Large intestine (tissue), 12 donors: ENCODE measurements at places on chromosomes 4 and X. TPM values are rescaled to one million over a fixed set of nuclear protein-coding genes. Genes with fewer than 3 reads are reported as not detected.
A peak's percentile ranks its signal among the peaks of the same experiment; 100 is the strongest.

GRCh38 chrX:153065389-153065788 lies 6.9 kb upstream of the PNMA6A start:
- H3K4me1 ChIP-seq = peaks cover 23% of the 10 kb centered on the region
- H3K27me3 ChIP-seq = no peaks in the 10 kb centered on the region
- peak; percentile 65 for DNase-seq
- no peak overlapping the region for H3K4me3 ChIP-seq

DNA sequence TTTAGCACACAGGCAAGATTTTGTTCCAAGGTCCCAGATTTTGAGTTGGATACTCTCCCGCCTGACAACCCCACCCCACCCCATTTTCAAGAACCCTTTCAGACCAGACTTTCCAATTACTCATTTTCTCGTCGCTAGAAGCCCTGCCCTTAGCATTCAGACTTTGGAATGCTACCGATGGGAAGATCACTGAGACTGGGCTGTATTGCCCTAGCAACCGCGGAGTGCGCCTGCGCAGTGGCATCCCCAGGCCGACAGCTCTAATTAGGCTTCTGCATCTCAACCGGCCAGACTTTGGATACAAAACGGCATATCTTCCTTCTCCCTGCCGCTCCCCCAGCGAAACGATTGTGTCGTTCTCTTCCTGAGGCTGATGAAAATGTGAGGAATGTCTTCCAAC lies 3.4 kb downstream of the MAGEE2 start:
- DNase-seq = peak; percentile 7
- no peaks in the 10 kb centered on the region for H3K36me3 ChIP-seq
- H3K27me3 ChIP-seq = no peaks in the 10 kb centered on the region
- no peaks in the 10 kb centered on the region for H3K4me1 ChIP-seq
- no peak overlapping the region for H3K27ac ChIP-seq
- H3K4me3 ChIP-seq = no peak overlapping the region

- no peak for DNase-seq
- no peak overlapping the region for H3K27ac ChIP-seq
Observed at GRCh38 chr4:11072463-11072862, 356.2 kb downstream of the HS3ST1 start.

DNA sequence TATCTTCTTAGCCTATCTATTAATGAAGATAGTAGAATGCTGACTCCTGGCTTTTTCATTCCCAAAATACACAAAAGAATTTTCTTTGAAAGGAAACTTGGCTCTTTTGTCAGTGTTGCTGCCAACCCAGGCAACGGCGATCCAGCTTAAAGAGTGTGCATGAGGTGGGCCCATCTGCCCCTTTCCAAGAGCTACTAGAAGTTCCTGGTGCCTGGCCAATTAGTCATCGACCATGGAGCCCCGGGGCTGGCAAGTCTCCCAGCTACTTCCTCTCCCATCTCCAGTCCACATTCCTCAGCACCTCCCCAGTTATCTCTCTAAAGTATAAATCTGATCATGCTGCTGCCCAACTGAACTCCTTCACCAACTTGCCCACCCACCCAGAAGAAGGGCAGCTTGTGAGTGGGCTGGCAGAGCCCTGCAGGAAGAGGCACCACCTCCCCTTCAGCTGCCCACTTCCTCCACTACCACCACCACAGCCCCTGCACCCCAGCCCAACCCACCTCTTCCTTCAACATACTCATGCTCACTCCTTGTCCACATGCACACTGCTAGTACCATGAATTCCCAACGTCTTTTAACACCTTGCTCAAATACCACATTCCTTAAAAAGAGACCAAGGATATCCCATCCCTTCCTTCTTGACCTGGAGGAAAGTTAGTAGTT lies 158.2 kb upstream of the MAP3K15 start:
- DNase-seq = no peak
- H3K36me3 ChIP-seq = no peaks in the 10 kb centered on the region
- no peak overlapping the region for H3K4me3 ChIP-seq

GRCh38 chr4:45482346-45482745 lies 641.5 kb downstream of the GABRG1 start:
- H3K27me3 ChIP-seq = no peaks in the 10 kb centered on the region
- no peaks in the 10 kb centered on the region for H3K4me1 ChIP-seq
- no peak overlapping the region for H3K4me3 ChIP-seq
- no peak overlapping the region for H3K27ac ChIP-seq
- H3K36me3 ChIP-seq = no peaks in the 10 kb centered on the region

GRCh38 chr4:53016099-53016820 lies 154.1 kb downstream of the RASL11B start:
- H3K27ac ChIP-seq = no peak overlapping the region
- peaks cover 40% of the 10 kb centered on the region for H3K4me1 ChIP-seq
- no peak overlapping the region for H3K4me3 ChIP-seq
- no peaks in the 10 kb centered on the region for H3K36me3 ChIP-seq
- DNase-seq = no peak
- H3K27me3 ChIP-seq = no peaks in the 10 kb centered on the region

DNA sequence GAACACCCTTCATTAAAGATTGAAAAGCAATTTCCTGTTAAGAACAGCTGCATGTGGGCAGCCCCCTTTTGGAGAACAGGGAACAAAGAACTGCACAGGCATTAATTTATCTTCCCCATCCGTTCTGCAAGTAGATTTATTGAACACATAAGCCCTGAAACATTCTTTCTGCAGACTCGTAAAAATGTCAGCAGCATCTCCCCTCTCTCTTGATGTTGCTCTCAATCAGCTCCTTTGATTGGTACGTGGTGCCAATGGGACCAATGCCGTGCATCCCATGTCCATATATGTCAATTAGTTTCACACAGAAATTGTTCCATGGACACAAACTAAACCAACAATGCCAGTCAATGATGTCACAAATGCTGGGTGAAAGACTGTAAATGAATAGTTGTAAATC lies 228.5 kb upstream of the RASGEF1B start:
- no peak for DNase-seq
- no peaks in the 10 kb centered on the region for H3K27me3 ChIP-seq
- no peak overlapping the region for H3K4me3 ChIP-seq
- no peaks in the 10 kb centered on the region for H3K36me3 ChIP-seq
- no peak overlapping the region for H3K27ac ChIP-seq

DNA sequence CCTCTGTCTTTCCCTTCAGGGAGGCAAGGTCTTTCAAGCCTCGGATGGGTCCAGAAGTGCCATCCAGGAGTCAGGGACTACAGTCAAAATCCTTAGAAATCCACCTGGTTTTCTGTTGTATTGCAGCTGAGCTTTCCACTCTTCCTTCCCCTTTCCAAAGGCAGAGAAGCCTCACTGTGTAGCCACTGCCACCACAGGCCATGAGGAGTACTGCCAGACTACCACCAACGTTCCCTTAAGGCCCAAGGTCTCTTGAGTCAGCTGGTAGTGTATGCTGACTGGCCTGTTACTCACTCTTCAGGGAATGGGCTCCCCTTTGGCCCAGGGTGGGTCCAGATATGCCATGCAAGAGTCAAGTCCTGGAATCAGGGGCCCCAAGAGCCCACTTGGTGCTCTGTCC lies 1454.1 kb downstream of the PCDH19 start:
- no peaks in the 10 kb centered on the region for H3K36me3 ChIP-seq
- no peaks in the 10 kb centered on the region for H3K4me1 ChIP-seq
- no peak overlapping the region for H3K4me3 ChIP-seq
- no peak for DNase-seq
- H3K27ac ChIP-seq = no peak overlapping the region

- peaks cover 9% of the 10 kb centered on the region for H3K4me1 ChIP-seq
- peak overlapping the region; percentile 14 for H3K4me3 ChIP-seq
- DNase-seq = peak; percentile 17
Observed at GRCh38 chr4:143700046-143700415, 444 bp downstream of the FREM3 start.

DNA sequence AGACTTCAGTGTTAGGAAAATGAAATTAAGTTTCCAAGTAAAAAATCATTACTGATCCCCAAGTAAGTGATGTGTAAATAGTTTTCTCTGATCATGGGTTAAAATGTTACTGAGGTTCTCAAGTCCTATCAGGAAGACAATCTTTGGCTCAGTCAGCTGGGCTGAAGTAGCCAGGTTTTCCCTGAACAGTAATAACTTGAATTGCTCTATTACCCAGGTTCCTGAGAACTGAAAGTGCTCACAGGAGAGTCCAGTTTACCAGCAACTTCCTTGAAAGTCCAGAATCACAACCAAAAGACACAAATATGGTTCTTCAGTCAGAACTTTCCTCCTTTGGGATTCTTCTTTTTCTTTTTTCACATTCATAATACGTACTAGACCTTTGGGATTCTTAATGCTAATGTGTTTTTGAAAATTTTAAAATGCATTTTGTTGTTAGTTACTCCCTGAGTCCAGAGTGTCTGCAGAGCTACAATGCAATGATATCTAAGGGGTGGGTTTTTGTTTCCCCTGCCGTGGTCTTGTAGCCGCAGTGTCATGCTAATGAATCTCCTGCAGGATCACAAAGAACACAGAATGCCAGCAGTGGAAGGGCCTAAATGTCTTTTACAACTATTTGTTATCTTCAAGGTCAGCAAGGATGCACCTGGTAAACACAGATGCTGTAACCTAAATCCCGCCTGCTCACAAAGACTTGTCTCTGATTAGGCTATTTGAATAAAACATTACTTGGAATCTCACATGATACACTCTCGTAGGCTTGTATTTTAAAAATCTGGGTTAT lies 439.8 kb upstream of the NR3C2 start:
- H3K36me3 ChIP-seq = no peaks in the 10 kb centered on the region
- no peak overlapping the region for H3K27ac ChIP-seq
- H3K27me3 ChIP-seq = no peaks in the 10 kb centered on the region
- DNase-seq = no peak
- H3K4me1 ChIP-seq = no peaks in the 10 kb centered on the region

- H3K27me3 ChIP-seq = no peaks in the 10 kb centered on the region
- H3K4me3 ChIP-seq = no peak overlapping the region
- no peaks in the 10 kb centered on the region for H3K36me3 ChIP-seq
- H3K27ac ChIP-seq = no peak overlapping the region
- no peak for DNase-seq
- no peaks in the 10 kb centered on the region for H3K4me1 ChIP-seq
Observed at GRCh38 chr4:119725011-119725410, 96.4 kb upstream of the PDE5A start.

GRCh38 chr4:55980725-55981124 lies 32.0 kb downstream of the CEP135 start:
- no peak overlapping the region for H3K4me3 ChIP-seq
- H3K27ac ChIP-seq = no peak overlapping the region
- H3K36me3 ChIP-seq = peaks cover 22% of the 10 kb centered on the region
- H3K27me3 ChIP-seq = no peaks in the 10 kb centered on the region
- no peak for DNase-seq

GRCh38 chr4:21697583-21697982 lies 251.0 kb downstream of the KCNIP4 start:
- no peak overlapping the region for H3K27ac ChIP-seq
- H3K27me3 ChIP-seq = no peaks in the 10 kb centered on the region
- H3K4me1 ChIP-seq = no peaks in the 10 kb centered on the region

DNA sequence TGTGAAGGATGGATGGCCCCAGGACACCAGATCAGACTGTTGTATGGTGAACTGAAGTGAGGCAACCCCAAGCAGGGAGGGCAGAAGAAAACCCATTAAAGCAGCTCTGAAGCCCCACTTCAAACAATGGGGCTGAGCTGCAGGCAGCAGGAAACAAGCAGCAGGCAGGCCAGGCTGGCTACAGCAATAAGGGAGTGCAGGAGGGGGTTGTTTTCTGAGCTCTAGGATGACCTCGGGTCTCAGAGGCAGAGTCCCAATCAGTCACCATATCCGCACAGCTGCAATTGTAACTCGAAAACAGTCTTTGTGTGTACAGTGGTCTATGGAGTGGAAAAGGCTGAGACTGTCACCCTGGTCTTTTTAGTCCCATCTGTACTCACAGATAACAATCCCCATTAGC lies 90.4 kb downstream of the COL4A6 start:
- no peak overlapping the region for H3K27ac ChIP-seq
- no peaks in the 10 kb centered on the region for H3K27me3 ChIP-seq
- no peaks in the 10 kb centered on the region for H3K4me1 ChIP-seq
- DNase-seq = no peak
- H3K4me3 ChIP-seq = no peak overlapping the region

- no peaks in the 10 kb centered on the region for H3K4me1 ChIP-seq
- no peak overlapping the region for H3K4me3 ChIP-seq
- peaks cover 5% of the 10 kb centered on the region for H3K36me3 ChIP-seq
- no peaks in the 10 kb centered on the region for H3K27me3 ChIP-seq
- DNase-seq = no peak
Observed at GRCh38 chr4:86948276-86948675, 13.5 kb downstream of the AFF1 start.

GRCh38 chr4:184329659-184330400 lies 112.2 kb upstream of the ENPP6 start:
- no peaks in the 10 kb centered on the region for H3K27me3 ChIP-seq
- H3K4me1 ChIP-seq = no peaks in the 10 kb centered on the region
- no peak overlapping the region for H3K4me3 ChIP-seq
- H3K27ac ChIP-seq = no peak overlapping the region
- no peaks in the 10 kb centered on the region for H3K36me3 ChIP-seq

GRCh38 chr4:152525878-152526277 lies 10.0 kb downstream of the FBXW7 start:
- H3K27ac ChIP-seq = no peak overlapping the region
- no peak overlapping the region for H3K4me3 ChIP-seq
- H3K36me3 ChIP-seq = no peaks in the 10 kb centered on the region
- no peaks in the 10 kb centered on the region for H3K4me1 ChIP-seq
- no peaks in the 10 kb centered on the region for H3K27me3 ChIP-seq

- H3K4me1 ChIP-seq = no peaks in the 10 kb centered on the region
- DNase-seq = no peak
- H3K27me3 ChIP-seq = no peaks in the 10 kb centered on the region
- H3K27ac ChIP-seq = no peak overlapping the region
Observed at GRCh38 chrX:84224741-84225140, 36.7 kb upstream of the RPS6KA6 start.

DNA sequence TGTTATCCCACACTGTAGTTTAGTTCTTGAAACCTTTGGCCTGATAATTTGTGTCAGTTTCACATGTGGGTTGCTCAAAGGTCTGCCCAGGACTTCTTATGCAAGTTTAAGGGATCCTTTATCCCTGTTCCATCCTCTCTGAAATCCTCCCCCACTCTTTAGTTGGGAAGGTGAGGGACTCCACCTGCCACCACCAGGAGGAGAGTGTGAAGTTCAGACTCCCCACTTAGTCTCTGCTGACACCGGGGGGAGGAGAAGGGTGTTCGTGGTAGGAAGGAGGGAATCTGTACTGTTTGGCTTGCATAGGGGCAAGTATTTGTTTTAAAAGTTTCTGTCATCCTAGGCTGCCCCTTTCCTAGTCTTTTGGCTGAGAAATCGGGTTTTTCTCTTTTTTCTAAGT lies 211.8 kb downstream of the PPP4R3C start:
- H3K27me3 ChIP-seq = no peaks in the 10 kb centered on the region
- H3K4me1 ChIP-seq = no peaks in the 10 kb centered on the region
- no peak overlapping the region for H3K4me3 ChIP-seq
- H3K36me3 ChIP-seq = no peaks in the 10 kb centered on the region
- peak; percentile 0 for DNase-seq
- no peak overlapping the region for H3K27ac ChIP-seq

- H3K4me1 ChIP-seq = no peaks in the 10 kb centered on the region
- no peak overlapping the region for H3K4me3 ChIP-seq
- no peaks in the 10 kb centered on the region for H3K36me3 ChIP-seq
- no peaks in the 10 kb centered on the region for H3K27me3 ChIP-seq
- no peak for DNase-seq
Observed at GRCh38 chrX:101803451-101803850, 128.4 kb downstream of the ZMAT1 start.

The GYPE gene
- 0.70 TPM for polyA plus RNA-seq

The MGAT4D gene
- not detected for polyA plus RNA-seq

The TEX13C gene
- not detected for polyA plus RNA-seq

The CENPE gene
- polyA plus RNA-seq = 5.9 TPM

The NCAPG gene
- 11.3 TPM for polyA plus RNA-seq

The NUDT10 gene
- polyA plus RNA-seq = 4.6 TPM

The CYLC1 gene
- not detected for polyA plus RNA-seq

The FAAH2 gene
- 10.6 TPM for polyA plus RNA-seq

The RBMX gene
- polyA plus RNA-seq = 255 TPM

The PABPC5 gene
- polyA plus RNA-seq = 1.9 TPM

The CC2D2A gene
- polyA plus RNA-seq = 16.4 TPM

The SPANXN4 gene
- not detected for polyA plus RNA-seq

The BGN gene
- polyA plus RNA-seq = 17.2 TPM

The BRS3 gene
- polyA plus RNA-seq = 0.03 TPM
